Activated T-helper 17 cell treated with anti-CD3 and anti-CD28 coated beads, Interleukin-2, amount 50 U/mL, for 72 hours (primary cell): ENCODE measurements at places on chromosomes 16 and 17. TPM values are rescaled to one million over a fixed set of nuclear protein-coding genes. Genes with fewer than 3 reads are reported as not detected.
A peak's percentile ranks its signal among the peaks of the same experiment; 100 is the strongest.

- ATAC-seq: no peak
Observed at GRCh38 chr16:85716022-85716679, 27.4 kb upstream of the GINS2 start.

DNA sequence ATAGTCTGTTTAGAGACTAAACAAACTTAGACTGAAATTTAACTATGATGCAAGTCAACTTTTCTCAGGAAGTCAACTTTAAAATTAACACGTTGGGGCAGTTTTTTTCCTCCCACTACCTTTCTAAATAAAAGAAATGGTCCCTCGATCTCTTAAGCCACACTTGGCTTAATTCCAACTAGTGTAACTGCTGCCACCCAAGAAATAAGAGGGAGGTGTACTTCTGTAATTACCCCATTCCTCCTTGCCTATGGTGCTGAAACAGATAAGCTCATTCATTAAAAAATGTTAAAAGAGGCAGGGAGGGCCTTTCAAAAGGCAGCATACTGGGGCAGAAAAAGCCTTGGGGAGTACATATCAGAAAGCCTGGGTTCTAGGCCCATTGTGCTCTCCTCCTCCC, 59.8 kb downstream of the NCOR1 start:
- ATAC-seq: no peak

- ATAC-seq: no peak
Observed at GRCh38 chr17:2803386-2803785, 7.1 kb downstream of the RAP1GAP2 start.

GRCh38 chr16:67202956-67203493, 4.1 kb downstream of the ELMO3 start:
- no peak for ATAC-seq

- no peak for ATAC-seq
Observed at GRCh38 chr17:34991606-34992005, 11.3 kb downstream of the LIG3 start.

DNA sequence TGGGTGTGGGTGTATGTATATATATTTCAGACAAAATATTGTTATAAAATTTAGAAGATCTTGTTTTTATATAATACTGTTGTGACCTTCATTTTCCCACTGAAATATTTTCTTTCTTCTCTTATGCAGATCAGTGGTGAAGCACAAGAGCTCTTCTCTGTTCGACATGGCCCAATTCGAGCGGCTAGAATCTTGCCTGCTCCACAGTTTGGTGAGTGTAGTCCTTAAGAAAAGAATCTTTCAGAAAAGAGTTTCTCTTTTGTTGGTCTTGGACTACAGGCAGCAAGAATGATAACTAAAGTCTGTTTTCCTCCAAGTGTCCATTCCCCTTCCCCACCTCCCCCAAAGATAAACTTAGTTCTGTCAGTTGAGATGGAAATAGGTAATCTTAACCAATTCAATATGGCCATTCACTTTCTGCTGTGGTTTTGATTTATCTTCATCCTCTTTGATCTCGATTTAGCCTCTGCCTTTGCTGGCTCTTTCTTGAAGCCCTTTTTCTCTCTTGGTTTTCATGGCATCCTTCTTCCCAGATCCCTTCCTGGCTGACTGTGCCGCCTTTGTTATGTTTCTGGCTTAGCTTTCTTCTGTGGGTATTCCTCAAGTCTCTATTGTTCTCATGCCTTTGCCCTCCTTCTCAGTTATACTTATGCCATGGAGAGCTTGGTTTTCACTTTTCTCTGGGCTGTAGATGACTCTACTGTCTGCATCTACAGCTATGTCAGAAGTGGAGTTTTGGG, 69.6 kb downstream of the BCAS3 start:
- no peak for ATAC-seq

- ATAC-seq: no peak
Observed at GRCh38 chr17:6177941-6178694, 107.9 kb downstream of the WSCD1 start.

The SLC6A2 gene
- total RNA-seq: not detected

GRCh38 chr17:36936455-36937000, 747 bp upstream of the LHX1 start:
- ATAC-seq: no peak

GRCh38 chr17:41585301-41586056, 1.2 kb downstream of the KRT14 start:
- ATAC-seq: no peak

GRCh38 chr17:9350080-9350479, 225.5 kb downstream of the STX8 start:
- peak; percentile 61 for ATAC-seq
